ENCODE measurements at places on chromosomes 1 and 21. TPM values are rescaled to one million over a fixed set of nuclear protein-coding genes. Genes with fewer than 3 reads are reported as not detected.

Gene OR2L2
- 0.14 TPM for polyA plus RNA-seq

Gene PEX11B
- polyA plus RNA-seq, result 52.4 TPM

Gene PSRC1
- 7.9 TPM for polyA plus RNA-seq

Gene SELP
- polyA plus RNA-seq, result not detected

Gene FCRL2
- polyA plus RNA-seq, result not detected

Gene TAL1
- polyA plus RNA-seq, result not detected

Gene PLPPR4
- polyA plus RNA-seq, result 36.8 TPM

Gene PODN
- polyA plus RNA-seq, result 0.07 TPM

Gene GJA8
- polyA plus RNA-seq, result not detected

Gene OR2T33
- not detected for polyA plus RNA-seq

Gene CADM3
- polyA plus RNA-seq, result 91.2 TPM

Gene TNNT2
- not detected for polyA plus RNA-seq

Gene CFAP141
- polyA plus RNA-seq, result not detected

Gene PLEKHO1
- 203 TPM for polyA plus RNA-seq

Gene DCST1
- polyA plus RNA-seq, result not detected

Gene ZNF593OS
- not detected for polyA plus RNA-seq

Gene RHD
- not detected for polyA plus RNA-seq

Gene LELP1
- polyA plus RNA-seq, result not detected

Gene TPM3
- 356 TPM for polyA plus RNA-seq

Gene CELA2B
- not detected for polyA plus RNA-seq

Gene GPR161
- 45.5 TPM for polyA plus RNA-seq

Gene CFAP74
- polyA plus RNA-seq, result 0.22 TPM

Gene BCL2L15
- polyA plus RNA-seq, result 4.7 TPM

Gene SMIM1
- polyA plus RNA-seq, result not detected

Gene ERI3
- polyA plus RNA-seq, result 109 TPM

Gene APOBEC4
- polyA plus RNA-seq, result not detected
